ENCODE measurements at places on chromosomes 1 and 21.

DNA sequence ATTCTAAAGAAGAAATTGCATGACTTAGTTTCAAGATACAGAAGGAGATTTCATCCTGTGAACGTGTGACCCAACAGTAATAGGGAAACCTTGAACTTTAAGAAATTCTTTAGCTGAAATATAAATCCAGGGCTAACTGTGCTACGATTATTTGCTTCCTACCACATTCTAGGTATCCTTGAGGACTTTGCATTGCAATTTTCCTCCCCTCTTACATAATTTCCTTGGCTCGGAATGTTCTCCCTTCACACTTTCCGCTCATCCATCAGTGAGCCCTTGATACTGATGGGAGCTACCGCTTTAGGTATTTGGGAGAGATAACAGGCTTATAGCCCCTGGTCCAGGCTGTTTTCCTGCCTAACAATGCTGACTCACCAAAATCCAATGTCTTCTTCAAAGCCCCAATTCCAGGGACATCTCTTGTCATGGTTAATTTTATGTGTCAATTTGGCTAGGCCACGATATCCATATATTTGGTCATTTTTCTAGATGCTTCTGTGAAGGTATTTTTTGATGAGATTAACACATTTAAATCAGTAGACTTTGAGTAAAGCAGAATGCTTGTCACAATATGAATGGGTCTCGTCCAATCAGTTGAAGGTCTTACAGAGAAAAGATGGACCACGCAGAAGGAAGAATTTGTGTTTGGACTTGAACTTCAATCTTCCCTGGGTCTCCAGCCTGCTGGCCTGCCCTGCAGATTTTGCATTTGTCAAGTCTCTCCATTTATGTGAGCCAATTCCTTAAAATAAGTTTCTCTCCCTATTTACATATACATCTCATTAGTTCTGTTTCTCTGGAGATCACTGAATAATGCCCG lies 121.2 kb downstream of the PTPN14 start:
- no peak for DNase-seq

DNA sequence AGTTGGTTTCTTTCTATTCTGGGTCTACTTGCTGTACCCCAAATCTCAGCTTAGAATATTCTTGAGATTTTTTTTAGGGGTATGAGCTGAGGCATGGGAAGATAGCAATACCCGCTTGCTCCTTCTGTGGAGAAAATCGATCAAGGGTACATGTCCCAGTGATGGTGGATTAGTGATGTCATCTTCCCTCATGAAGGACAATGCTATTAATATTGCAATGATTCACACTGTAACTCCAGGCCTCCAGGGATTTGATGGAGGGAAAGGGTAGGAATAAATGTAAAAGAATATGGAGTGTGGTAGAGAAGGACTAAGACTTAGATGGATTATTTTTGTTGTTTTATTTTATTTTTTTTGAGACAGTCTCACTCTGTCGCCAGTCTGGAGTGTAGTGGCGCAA lies 47.4 kb downstream of the XCL1 start:
- DNase-seq: no peak

DNA sequence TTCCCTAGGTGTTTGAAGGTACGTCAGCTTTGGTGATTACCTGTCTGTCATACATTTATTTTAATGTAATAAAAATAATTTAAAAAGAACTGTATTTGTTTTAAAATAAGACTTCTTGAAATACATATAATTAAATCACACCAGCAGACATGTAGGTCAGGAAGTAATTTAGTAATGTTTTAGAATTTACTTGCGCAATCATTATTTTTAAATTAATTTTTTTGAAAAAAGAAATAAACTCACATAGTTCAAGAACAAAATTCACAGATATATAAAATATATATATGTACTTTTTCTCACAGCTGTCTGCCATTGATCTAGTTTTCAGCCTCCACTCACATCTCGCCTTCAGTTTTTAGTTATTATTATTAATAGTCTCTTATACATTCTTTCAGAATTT lies 875.9 kb downstream of the TTLL7 start:
- DNase-seq: no peak

DNA sequence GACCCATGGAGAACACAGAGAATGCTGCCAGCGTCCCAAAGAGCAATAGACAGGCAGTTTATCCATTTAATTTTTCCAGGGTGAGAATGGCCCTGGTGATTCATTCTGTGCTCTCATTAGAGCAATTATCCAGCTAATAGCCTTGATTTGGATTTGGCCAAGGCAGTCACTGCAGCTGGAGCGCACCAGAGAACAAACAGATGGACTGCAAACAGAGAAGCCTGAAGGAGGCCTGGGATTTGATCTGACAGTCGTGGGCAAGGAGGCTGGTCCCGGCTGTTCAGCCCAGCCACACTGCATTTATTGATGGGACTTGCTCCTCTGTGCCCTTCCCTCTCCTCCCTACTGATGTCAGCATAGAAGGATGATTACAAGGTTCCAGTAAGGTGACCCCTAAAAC lies 353.9 kb upstream of the C1orf174 start:
- DNase-seq: no peak

DNA sequence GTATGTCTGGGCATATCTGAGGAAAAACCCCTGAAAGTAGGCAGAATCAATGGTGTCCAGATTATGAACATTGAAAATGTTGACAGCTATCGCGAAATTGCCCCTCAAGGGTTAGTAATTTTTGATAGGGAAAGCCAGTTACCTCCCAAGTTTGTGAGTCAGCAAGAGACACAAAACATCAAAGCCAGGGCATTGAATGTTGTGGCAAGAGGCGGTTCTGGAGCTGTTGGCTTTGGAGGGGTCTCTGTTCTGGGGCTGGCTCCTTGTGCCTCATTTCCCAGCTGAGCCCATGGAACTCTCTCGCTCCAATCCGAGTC lies 10.6 kb upstream of the S100A11 start:
- no peak for DNase-seq

DNA sequence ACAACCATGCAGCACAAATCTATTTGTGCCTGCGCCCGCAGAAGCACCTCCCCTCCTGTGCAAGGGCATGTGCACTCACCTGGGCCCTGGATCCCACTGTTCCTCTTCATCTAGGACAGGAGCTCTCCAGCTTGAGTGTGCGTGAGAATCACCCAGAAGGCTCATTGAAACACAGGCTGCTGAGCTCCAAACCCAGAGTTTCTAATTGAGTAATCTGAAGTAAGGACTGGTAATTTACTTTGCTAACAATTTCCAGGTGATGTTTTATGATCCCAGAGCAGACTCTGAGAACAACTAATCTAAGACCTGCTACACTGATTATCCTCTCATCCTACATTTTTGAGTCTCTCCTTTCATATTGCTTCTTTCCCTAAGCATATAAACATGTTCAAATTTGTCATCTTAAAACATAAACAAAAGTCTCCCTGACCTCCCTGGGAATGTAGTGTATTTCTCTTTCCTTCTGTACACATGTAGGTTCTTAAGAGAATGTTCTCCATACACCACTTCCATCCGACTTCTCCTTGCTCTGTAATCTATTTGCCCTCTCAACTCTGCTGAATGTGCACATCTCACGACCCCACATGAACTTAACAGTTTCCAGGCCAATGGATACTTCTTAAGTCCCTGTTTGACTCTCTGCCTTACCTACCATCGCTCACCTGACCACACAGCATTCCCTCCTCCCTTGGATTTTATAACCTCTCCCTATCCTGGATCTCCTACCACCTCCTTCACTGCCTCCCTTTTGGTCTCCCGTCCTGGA lies 522.5 kb downstream of the SMYD3 start:
- no peak for DNase-seq

GRCh38 chr1:98112626-98113025 lies 191.8 kb upstream of the DPYD start:
- DNase-seq: no peak

GRCh38 chr1:209710847-209711246 lies 6.2 kb downstream of the HSD11B1 start:
- no peak for DNase-seq

DNA sequence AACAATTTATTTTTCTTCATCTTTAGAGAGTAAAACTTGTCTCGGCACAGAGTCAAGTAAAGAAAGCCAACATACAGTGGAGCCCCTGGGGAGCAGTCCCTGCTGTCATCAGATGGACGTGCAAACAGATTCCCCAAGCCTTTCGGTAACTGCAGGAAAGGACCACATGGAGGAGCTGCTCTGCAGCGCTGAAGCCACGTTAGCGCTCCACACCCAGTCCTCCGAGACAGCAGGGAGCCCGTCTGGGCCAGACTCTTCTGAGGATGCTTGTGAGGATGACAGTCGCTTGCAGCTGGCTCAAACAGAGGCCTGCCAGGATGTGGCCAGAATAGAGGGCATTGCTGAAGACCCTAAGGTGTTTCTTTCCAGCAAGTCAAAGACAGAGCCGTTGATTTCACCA lies 77.1 kb upstream of the SCCPDH start:
- no peak for DNase-seq

GRCh38 chr1:154574716-154575115 lies 7.1 kb downstream of the CHRNB2 start:
- no peak for DNase-seq

DNA sequence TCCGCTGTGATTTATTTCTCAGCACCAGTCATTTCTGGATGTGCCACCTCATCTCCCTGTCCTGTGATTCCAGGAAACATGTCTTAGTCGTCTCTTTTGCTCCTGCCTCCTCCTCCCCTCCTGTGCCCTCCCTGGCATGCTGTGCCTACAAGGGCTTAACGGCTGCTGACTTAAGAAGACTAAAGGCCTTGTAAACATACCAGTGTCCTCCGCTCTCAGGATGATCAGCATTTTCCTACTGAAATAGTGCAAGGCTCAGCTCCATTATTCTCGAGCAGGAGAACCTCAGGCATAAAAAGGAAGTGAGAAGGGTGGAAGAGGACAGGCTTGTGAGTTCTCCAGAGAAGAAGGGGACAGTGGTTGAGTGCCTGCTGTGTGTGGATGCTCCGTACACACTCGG lies 61.6 kb upstream of the RUNX3 start:
- DNase-seq: no peak

DNA sequence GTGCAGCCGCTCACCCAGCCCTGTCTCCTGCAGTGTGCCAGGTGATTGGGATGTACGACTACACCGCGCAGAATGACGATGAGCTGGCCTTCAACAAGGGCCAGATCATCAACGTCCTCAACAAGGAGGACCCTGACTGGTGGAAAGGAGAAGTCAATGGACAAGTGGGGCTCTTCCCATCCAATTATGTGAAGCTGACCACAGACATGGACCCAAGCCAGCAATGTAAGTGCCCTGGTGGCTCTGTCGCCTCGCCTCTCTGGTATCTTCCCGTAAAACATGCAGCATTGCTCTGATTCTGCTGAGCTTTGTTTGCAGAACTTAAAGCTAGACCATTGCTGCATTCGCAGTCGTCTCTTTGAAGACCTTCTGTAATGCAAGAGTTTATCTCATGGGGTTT lies 79.2 kb downstream of the ATP5PO start:
- no peak for DNase-seq

- DNase-seq: no peak
Measured at GRCh38 chr1:107795994-107796393, 169.0 kb downstream of the VAV3 start.

DNA sequence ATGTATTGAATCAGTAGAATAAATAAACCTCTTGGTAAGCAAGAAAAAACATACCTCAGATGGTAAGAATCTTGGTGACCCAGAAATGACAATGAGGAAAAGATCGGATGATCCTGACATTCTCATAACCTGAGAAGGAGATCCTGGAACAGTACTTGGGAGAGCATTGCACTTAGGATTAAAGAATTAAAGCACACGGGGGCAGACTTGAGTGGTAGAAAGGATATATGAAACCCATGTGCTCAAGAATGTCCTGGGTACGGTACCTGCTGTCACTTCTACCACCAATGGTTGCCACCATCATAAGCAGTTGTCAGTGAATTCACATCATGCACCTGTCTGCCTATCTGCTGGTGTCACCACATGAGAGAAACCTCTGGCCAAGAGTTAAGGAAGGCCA lies 108.9 kb upstream of the GJB5 start:
- no peak for DNase-seq

DNA sequence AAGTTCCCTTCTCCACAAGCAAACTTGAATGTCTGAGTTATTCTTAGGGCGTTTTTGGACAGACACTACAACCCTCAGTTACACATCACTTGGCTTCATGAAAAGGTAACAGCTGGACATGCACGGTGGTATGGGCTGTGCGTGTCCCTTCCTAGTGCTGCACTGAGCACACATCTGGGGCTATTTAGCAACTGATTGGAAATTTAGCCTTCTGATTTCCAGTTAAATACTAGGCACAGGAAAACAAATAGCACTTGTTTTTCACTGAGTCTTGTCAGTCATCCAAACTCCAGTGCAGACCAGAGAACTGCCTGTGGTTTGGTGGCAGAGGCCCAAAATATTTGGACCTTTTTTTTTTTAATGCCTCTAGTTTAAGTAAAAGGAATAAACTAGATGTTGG lies 134.7 kb downstream of the TGFBR3 start:
- no peak for DNase-seq

DNA sequence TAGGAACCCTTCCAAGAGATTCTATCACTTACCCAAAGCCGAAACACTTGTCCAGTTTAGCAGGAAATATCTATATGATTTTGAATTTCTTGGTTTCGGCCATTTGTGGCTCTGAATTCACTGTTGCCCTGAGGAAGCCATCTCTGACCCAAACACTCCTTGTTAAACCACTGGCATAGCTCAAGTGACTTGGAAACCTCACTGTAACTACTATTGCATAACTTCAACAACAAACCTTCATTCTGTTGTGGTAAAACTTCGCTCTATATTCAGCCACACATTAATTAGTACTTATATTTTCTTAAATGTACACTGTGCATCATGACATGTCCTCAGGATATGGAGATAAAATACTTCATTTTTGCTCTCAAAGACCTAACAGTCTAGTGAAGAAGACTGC lies 63.2 kb downstream of the ST6GALNAC3 start:
- no peak for DNase-seq

GRCh38 chr21:41610042-41610839 lies 102.3 kb upstream of the TMPRSS2 start:
- peak; percentile 37 for DNase-seq

DNA sequence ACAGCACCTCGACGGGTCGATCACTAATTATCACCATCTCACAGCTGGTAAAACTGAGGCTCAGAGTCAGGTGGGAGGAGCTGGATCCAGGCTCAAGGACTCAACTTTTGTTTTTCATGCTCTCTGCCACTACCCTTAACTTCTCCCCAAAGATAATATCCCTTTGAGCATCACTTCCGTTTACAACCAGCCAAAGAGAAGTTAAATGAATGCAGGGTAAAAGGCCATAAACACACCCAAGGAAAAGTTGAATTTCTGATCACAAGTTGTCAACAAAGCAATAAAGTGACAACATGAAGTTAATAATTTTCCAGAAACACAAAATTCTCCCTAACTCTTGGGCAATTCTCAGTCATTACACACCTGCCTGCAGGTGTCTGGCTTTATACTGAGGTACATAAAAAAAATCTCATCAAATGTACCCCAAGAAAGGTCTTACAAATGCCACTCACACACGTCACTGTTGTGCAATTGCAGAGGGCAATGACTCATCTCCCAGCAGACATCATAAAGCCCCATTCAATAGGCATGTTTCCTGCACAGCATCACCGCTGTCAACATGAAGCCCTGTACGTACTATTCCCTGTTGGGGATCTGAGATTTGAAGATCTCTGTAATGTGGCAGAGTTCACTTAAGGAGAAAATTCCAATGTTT lies 3.4 kb downstream of the OR2T11 start:
- DNase-seq: no peak
